ENCODE measurements at places on chromosomes 2 and 18.

DNA sequence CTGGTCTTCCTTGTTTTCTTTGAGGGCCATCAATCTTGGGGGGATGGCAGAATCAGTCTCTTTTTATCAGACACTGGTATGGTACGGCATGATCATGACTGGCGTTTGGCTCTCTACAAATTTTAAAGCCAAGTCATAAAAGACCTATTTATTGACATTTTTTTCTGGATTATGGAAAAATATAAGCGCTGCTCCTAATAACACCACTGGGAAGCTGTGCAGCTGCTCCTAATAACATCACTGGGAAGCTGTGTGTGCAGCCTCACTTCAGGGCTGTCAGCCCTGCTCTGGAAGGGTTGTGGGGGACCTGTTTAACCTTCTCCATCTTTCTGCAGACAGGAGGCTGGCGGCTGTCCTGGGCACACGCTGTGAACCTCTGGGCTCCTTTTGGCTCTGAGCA, 88.9 kb downstream of the SNTG2 start:
- no peak for DNase-seq

GRCh38 chr2:159879051-159879604, 81.1 kb upstream of the CD302 start:
- no peak for DNase-seq

GRCh38 chr2:128808462-128809258, 490.0 kb upstream of the HS6ST1 start:
- no peak for DNase-seq

GRCh38 chr2:60565472-60565871, 12.0 kb upstream of the BCL11A start:
- peak; percentile 14 for DNase-seq

DNA sequence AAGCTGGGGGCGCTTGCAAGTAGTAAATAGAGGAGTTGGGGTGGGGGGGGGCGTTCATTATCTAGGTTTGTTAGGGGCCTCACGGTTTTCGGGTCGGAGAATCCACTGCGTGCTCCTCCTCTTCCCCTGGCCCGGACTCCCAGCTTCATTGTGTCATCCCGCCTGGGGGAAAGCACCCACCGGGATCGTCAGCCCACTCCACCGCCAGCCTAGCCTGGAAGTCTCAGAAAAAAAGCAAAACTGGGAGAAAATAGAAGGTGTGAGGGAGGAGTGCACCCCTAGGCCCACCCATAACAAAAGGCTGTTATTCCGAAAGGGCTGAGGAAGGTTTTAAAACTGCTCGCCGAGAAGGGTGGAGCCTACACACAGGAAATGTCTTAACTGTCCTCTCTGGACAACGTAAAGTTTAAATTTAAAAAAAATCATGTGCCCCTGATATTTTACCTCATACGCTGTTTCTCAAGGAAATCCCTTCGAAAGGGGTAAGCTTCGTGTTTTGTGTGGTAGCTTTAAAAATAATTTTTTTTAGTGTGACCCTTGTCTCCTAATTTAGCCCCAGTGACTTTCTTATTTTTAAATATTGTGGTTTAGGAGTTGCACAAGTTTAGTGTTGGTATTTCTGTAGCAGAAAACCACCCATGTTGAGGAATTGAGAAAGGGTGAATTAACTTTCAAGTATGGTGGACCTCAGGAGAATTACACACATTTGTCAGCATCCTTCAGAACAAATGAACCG, 104.2 kb downstream of the SPTBN1 start:
- DNase-seq, result no peak

- DNase-seq, result no peak
These were observed 38.5 kb downstream of the LPIN1 start for GRCh38 chr2:11784747-11785610.

GRCh38 chr2:239917125-239917956, 107.8 kb downstream of the NDUFA10 start:
- DNase-seq, result no peak

DNA sequence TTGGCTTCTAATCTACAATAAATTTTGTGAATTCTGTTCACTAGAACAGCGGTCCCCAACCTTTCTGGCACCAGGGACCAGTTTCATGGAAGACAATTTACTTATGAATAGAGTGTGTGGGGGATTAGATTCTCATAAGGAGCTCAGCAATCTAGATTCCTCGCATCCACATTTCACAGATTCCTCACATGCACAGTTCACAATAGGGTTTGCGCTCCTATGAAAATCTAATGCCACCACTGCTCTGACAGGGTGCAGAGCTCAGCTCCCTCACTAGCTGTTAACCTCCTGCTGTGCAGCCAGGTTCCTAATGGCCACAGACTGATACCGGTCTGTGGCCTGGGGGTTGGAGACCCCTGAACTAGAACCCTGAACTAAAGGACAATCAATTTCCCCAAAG, 1568.6 kb upstream of the NXPH2 start:
- DNase-seq, result no peak

GRCh38 chr2:166671801-166672200, 177.8 kb upstream of the SCN7A start:
- DNase-seq, result no peak

DNA sequence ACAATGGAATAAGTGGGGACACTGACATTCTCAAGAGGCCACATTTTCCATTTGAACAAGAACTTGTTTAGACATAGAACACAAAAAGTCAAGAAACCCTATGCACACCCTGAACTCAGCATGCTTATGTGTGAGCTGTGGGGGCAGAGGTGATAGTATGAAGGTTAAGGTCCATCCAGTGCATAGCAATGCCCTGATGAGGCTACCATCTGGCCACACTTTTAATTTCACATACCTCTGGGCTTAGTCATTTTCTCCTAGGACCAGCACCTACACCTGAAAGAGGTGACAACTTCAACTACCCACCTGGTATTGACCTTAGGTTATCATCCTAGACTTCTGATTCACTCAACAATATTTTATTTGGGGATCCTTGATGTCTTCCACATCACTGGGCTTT, 139.8 kb downstream of the PIK3C3 start:
- DNase-seq, result no peak

GRCh38 chr2:190529486-190530247, 4.9 kb downstream of the NEMP2 start:
- DNase-seq, result no peak

DNA sequence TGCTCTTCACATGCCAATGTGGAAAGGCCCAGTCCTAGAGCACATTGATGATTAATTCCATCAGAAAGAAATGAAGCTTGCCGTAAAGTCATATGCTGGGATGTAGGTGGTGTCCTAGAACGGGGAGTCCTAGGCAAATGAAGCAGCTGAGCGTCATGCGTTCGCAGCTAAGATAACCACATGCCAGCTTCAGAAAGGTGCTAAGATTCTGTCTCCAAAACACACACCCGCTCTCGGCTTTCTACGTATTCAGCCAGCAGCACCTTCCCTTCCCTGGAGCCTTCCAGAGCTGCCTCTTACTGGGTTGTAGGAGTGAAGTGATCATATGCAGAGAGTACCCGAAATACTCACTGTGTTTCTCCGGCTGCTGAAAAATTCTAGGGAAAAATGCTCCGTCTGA, 421.6 kb upstream of the ID2 start:
- DNase-seq, result no peak

- no peak for DNase-seq
These were observed 171.2 kb downstream of the TCF4 start for GRCh38 chr18:55416791-55417190.

All from NCI-H524 treated with DMSO at 0.1 percent for 48 hours (cell line).